Caco-2 (cell line): ENCODE measurements at places on chromosomes 6 and 20. TPM values are rescaled to one million over a fixed set of nuclear protein-coding genes. Genes with fewer than 3 reads are reported as not detected.
A peak's percentile ranks its signal among the peaks of the same experiment; 100 is the strongest.

- no peak overlapping the region for H3K4me3 ChIP-seq
- H3K27me3 ChIP-seq: no peaks in the 10 kb centered on the region
- DNase-seq: no peak
- no peaks in the 10 kb centered on the region for H3K4me1 ChIP-seq
- H3K27ac ChIP-seq: no peak overlapping the region
- H3K36me3 ChIP-seq: no peaks in the 10 kb centered on the region; the same call in 1 of the 2 replicates
Observed at GRCh38 chr20:20333866-20334265, 34.0 kb upstream of the INSM1 start.

DNA sequence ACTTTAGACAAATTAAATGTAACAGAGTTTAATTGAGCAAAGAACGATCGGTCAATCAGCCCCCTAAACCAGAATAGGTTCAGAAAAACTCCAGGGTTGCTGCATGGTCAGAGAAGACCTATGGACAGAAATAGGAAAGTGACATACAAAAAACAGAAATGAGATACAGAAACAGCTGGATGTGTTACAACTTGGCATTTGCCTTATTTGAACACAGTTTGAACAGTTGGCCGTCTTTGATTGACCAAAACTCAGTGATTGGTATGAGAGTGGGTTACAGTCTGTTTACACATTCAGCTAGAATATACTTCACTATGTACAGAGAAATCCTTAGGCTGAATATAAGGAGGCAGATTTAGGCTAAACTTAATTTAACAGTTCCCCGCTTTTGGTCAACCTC is 19.9 kb downstream of the SRSF6 start:
- H3K27me3 ChIP-seq: peaks cover 2% of the 10 kb centered on the region; the same call in 1 of the 2 replicates
- H3K4me3 ChIP-seq: no peak overlapping the region
- no peaks in the 10 kb centered on the region for H3K4me1 ChIP-seq
- no peaks in the 10 kb centered on the region for H3K36me3 ChIP-seq

The ANGPT4 gene
- total RNA-seq: not detected in 2 replicates

DNA sequence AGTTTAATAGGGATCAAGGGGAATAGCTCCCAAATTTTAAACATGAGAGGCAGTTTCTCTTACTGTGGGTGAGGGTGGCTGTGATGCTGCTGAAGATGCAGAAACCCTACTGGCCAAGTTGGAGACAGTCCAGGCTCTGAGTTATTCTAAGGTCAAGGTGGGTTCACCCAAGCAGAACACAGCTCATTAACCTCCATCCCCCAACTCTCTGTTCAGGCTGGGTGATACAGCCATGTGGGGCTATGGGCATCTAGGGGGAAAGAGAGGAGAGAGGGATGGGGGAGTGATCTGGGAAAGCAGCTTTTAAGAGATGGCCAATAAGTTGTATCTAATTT is 18.9 kb upstream of the TRAM2 start:
- H3K27me3 ChIP-seq: no peaks in the 10 kb centered on the region
- no peaks in the 10 kb centered on the region for H3K36me3 ChIP-seq
- no peak overlapping the region for H3K4me3 ChIP-seq
- H3K27ac ChIP-seq: no peak overlapping the region
- peaks cover 24% of the 10 kb centered on the region for H3K4me1 ChIP-seq

DNA sequence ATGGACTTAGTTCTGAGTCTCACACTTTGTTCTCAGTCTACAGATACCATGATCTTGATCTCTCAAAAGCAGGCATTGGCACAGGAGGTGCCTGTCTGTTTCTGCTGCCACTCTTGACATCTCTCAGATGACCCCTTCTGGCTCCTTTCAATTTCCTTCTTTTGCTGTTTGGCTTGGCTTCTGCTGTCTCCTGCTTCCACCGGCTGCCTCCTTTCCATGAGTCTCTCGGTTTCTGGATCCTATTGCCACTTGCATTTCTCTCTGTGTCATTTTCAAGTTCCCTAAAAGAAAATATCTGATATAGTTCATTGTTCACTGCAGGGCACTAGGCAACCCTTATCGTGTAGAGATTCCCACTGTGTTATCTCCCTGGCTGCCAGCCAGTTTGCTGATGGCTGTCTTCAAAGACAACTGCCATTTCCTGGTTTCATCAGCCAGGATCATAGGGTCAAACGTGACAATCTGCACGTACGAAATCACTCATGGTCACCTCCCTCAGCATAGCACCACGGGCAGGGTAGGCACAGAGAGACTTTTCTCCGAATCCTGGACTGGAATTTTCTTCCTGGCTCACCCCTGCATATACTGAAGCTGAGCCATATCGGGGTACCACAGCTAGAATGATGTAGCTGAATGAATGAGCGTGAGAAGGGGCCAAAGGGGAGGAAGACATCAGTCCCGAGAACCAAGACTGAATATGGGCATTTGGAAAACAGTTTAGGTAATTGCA is 144.6 kb upstream of the TMEM170B start:
- peak overlapping the region; percentile 89 for H3K27ac ChIP-seq
- H3K4me1 ChIP-seq: peaks cover 58% of the 10 kb centered on the region
- H3K4me3 ChIP-seq: no peak overlapping the region
- H3K27me3 ChIP-seq: no peaks in the 10 kb centered on the region

DNA sequence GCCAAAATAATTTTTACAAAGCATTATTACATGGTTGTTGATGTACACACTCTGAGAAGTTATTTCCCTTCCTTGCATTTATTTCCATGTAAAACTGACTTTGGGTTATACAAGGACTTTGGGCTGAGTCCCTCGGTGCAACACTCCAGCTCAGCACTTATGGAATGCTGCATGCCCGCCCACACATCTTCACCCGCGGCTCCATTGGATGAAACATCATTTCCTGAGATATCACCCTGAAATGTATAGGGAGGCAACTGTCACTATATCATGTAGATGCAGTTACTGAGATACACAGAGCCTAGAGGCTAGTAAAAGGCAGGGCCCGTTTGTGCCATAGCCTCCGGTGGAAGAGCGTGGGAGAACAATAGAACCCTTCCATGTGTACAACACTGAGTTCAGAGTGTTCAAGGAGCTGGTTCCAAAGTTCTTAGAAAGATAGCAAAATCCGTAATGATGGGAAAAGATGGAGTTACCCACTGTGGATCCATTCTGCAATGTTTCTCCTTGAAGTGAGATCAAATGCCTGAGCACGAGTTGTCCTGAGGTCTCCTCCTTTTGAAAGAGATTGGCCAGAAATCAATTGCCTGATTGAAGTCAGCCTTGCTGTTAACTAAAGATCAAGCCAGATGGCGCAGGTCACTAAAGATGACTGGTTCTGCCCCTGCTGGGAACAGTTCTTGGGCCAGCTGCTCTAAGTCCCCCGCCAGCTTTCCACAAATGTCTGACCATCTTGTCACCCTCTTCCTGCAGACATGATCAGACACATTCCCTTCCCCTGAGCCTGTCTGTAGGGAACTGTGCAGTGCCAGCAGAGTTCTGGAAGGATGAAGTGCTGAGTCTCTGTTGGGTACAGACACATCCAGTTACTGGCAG is 100.9 kb upstream of the IYD start:
- H3K4me3 ChIP-seq: no peak overlapping the region
- no peak overlapping the region for H3K27ac ChIP-seq
- no peaks in the 10 kb centered on the region for H3K36me3 ChIP-seq
- no peaks in the 10 kb centered on the region for H3K4me1 ChIP-seq

The TIAM2 gene
- 3.8 and 5.1 TPM in 2 replicates for total RNA-seq

GRCh38 chr6:110063594-110064263 is 85.6 kb downstream of the GPR6 start:
- no peaks in the 10 kb centered on the region for H3K4me1 ChIP-seq
- no peak for DNase-seq

DNA sequence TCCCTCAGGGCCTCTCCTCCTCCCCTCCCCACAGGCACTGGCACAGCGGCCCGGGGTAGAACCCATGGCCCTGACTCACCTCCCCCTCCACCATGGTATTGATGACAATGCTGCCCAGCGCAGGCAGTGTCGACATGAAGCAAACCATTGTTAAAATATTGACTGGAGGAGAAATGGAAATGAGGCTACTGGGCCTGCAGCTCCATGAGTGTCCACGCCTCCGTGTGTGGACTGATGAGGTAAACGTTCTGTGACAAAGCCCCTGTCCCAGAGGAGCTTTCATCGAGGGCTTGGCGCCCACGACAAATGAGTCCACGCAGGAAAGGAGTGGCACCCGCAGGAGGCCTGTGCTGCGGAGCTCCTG is 402.7 kb downstream of the TAF4 start:
- no peak overlapping the region for H3K27ac ChIP-seq
- peaks cover 7% of the 10 kb centered on the region for H3K27me3 ChIP-seq
- H3K4me1 ChIP-seq: no peaks in the 10 kb centered on the region
- DNase-seq: no peak
- H3K36me3 ChIP-seq: no peaks in the 10 kb centered on the region

- H3K27me3 ChIP-seq: peaks cover 2% of the 10 kb centered on the region
- no peak overlapping the region for H3K4me3 ChIP-seq
- no peak for DNase-seq
- no peaks in the 10 kb centered on the region for H3K36me3 ChIP-seq
Observed at GRCh38 chr20:40676491-40677269, 12.4 kb downstream of the MAFB start.

DNA sequence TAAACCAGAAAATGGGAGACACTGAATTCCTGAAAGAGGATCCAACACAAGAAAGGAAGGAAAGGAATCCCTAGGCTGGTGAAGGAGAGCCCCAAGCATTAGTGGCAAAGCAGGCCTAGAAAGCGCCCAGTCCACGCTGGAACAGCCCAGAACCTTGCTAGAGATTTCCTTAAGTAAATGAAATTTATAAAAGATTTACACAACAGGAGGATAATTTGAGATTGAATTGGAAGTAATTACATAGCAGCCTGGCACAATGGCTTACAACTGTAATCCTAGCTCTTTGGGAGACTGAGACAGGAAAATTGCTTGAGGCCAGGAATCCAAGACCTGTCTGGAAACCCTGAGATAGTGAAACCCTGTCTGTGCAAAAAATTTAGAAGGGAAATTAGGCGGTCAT is 26.8 kb upstream of the C20orf144 start:
- H3K27ac ChIP-seq: no peak overlapping the region
- no peak overlapping the region for H3K4me3 ChIP-seq
- H3K4me1 ChIP-seq: no peaks in the 10 kb centered on the region
- peaks cover 13% of the 10 kb centered on the region for H3K36me3 ChIP-seq
- H3K27me3 ChIP-seq: no peaks in the 10 kb centered on the region
- DNase-seq: no peak

- H3K27ac ChIP-seq: no peak overlapping the region
- no peak overlapping the region for H3K4me3 ChIP-seq
- DNase-seq: no peak
- H3K36me3 ChIP-seq: no peaks in the 10 kb centered on the region
- H3K4me1 ChIP-seq: peaks cover 20% of the 10 kb centered on the region
- no peaks in the 10 kb centered on the region for H3K27me3 ChIP-seq
Observed at GRCh38 chr6:7154341-7155139, 46.8 kb downstream of the RREB1 start.

DNA sequence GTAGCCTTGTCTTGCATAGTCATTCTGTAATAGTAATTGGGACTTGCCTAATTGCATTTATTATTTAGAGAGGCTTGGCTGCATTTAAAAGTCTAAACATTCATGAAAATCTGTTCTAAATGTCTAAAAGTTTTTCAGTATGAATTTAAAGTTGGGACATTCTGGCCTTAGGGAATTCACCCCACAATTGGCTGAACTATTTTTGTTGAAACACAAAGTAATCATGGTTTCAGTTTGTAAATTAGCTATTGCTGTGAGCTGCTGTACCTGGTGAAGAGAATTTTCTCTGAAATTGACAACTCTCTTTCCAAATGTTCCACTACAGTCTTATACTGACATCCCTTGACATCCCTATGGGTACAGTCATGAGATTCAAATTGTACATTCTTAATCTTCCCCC is 253.0 kb downstream of the FARS2 start:
- H3K36me3 ChIP-seq: no peaks in the 10 kb centered on the region
- no peaks in the 10 kb centered on the region for H3K4me1 ChIP-seq
- no peaks in the 10 kb centered on the region for H3K27me3 ChIP-seq
- H3K27ac ChIP-seq: no peak overlapping the region
- H3K4me3 ChIP-seq: no peak overlapping the region

The CAGE1 gene
- total RNA-seq: 0.26 and 0.59 TPM in 2 replicates

DNA sequence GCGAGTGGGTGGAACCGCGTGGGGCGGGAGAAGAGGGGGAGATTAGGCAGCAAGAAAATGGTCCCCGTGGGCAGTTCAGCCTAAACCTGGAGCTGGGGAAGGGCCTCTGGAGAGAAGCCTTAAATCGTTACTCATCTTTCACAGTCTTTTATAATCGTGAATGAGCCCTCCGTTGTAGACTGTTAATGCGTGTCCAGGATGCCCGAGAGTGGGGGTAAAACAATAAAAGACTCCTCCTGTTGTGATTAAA is 11.0 kb upstream of the ELOVL5 start:
- H3K36me3 ChIP-seq: no peaks in the 10 kb centered on the region
- no peak for DNase-seq
- no peaks in the 10 kb centered on the region for H3K27me3 ChIP-seq
- peak overlapping the region; percentile 53 for H3K27ac ChIP-seq
- H3K4me3 ChIP-seq: peak overlapping the region; percentile 59
- peaks cover 16% of the 10 kb centered on the region for H3K4me1 ChIP-seq

The ID4 gene
- not detected in 2 replicates for total RNA-seq

The CCDC170 gene
- total RNA-seq: 4.0 and 6.8 TPM in 2 replicates

DNA sequence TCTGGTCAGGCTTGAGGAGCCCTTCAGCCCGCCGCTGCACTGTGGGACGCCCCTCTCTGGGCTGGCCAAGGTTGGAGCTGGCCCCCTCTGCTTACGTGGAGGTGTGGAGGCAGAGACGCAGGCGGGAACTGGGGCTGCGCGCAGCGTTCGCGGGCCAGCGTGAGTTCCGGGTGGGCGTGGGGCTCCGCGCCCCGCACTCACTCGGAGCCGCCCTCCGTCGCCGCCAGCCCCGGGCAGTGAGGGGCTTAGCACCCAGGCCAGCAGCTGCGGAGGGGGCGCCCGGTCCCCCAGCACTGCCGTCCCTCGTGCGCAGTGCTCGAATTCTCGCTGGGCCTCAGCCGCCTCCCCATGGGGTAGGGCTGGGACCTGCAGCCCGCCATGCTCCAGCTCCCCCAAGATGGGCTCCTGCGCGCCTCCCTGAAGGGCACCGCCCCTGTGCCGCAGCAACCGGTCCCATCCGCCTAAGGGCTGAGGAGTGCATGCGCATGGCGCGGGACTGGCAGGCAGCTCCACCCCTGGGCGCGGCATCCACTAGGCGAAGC is 695.9 kb downstream of the EPHA7 start:
- H3K4me1 ChIP-seq: no peaks in the 10 kb centered on the region
- H3K27ac ChIP-seq: no peak overlapping the region
- H3K4me3 ChIP-seq: no peak overlapping the region
- no peaks in the 10 kb centered on the region for H3K36me3 ChIP-seq
- no peaks in the 10 kb centered on the region for H3K27me3 ChIP-seq

DNA sequence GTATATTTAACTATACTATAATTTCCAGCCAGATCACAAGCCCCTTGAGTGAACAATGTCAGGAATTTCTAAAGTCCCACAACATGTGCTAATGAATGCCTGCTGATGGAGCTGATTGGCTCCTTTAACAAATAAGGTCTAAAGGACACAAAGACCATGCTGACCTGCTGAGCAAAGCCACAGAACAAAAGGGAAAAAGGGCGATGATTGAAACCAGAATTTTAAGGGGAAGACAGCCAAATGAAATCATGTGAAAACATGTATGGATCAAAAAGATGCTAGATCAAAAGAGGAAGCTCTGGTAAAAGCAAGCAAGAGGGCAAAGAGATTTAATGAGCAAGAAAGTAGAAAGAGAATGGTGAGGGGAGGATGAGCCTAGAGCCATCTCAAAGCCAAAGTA is 105.6 kb downstream of the DCDC2 start:
- H3K4me3 ChIP-seq: no peak overlapping the region
- no peaks in the 10 kb centered on the region for H3K4me1 ChIP-seq
- peaks cover 1% of the 10 kb centered on the region; the same call in 1 of the 2 replicates for H3K36me3 ChIP-seq
- H3K27me3 ChIP-seq: no peaks in the 10 kb centered on the region

The JAG1 gene
- total RNA-seq: 69.1 and 69.8 TPM in 2 replicates

GRCh38 chr6:129136751-129137150 is 253.8 kb downstream of the LAMA2 start:
- H3K27me3 ChIP-seq: no peaks in the 10 kb centered on the region
- no peak for DNase-seq
- no peak overlapping the region for H3K27ac ChIP-seq
- no peak overlapping the region for H3K4me3 ChIP-seq

The ARMC2 gene
- total RNA-seq: 6.1 and 7.8 TPM in 2 replicates
